ENCODE measurements at places on chromosomes 2 and 18. TPM values are rescaled to one million over a fixed set of nuclear protein-coding genes. Genes with fewer than 3 reads are reported as not detected.

DNA sequence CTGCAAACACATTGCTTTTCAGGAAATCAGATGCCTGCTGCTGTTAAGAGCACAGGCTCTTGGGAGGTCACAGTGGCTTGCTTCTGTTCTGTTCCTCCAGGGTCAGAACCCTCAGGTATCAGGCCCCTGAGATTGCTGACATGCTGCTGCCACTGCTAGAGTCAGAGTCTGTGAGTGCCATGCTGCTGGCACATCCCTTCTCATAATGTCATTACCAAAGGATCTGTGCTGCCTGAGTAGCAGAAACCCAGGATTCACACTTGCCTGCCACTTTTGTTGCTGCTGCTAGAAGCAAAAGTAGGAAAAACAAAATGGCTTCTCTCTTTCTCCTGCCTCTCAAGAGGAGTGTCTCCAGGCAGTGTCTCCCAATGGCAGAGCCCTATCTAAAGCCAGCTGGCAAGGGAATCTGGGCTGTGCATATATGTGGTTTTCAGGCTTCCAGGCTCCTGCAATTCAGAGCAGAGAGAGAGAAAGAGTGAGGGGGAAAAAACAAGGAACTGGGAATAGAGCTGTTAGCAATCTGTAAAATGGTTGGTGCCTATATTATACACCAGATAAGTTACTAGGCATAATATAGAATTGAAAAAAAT is 180.3 kb downstream of the MYCN start:
- no peaks in the 10 kb centered on the region for H3K36me3 ChIP-seq
- H3K4me1 ChIP-seq: no peaks in the 10 kb centered on the region
- no peak overlapping the region for H3K27ac ChIP-seq
- H3K4me3 ChIP-seq: no peak overlapping the region
- no peaks in the 10 kb centered on the region for H3K27me3 ChIP-seq

GRCh38 chr2:212327171-212327809 is 211.3 kb downstream of the ERBB4 start:
- H3K27me3 ChIP-seq: no peaks in the 10 kb centered on the region
- no peak overlapping the region for H3K27ac ChIP-seq
- no peak overlapping the region for H3K4me3 ChIP-seq
- H3K36me3 ChIP-seq: no peaks in the 10 kb centered on the region

DNA sequence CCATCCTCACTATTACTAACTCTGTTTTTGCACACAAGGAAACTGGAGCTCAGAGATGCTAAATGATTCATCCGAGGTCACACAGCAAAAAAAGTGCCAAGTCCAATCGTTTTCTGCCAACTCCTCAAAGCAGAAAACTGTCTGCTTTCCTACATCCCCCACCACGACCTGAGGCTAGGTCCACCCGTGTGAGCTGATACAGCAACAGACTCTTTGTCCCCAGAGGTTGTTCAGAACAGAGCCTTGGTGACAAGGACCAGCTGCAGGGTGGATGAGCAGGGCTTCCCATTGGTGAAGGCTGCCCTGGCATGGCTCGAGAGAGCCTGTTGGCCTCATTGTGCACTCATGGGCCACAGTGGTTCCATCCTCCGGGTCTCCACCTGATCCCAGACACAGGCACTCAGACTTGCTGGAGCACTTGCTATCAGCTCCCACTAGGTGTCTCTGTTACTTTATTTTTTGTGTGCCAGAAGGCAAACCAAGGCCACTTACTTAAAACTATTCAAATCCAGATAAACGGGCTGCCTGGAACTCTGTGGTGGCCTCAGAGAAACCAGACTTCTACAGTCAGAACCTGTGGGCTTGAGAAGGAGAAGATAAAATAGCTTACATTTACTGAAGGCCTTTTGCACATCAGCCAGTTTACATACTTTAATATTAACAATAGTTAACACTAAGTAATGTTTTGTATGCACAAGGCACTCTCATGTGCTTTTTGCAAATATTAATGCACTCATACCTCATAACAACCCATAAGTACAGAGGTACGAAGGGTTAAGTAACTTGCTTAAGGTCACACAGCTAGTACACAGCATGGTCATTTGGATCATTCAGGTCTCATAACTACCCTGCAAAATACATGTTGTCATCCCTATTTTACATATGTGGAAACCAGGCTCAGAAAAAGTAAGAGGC is 62.9 kb upstream of the CTIF start:
- no peak for DNase-seq
- no peak overlapping the region for H3K27ac ChIP-seq
- no peaks in the 10 kb centered on the region for H3K36me3 ChIP-seq
- H3K4me3 ChIP-seq: no peak overlapping the region
- no peaks in the 10 kb centered on the region for H3K27me3 ChIP-seq

- no peak overlapping the region for H3K27ac ChIP-seq
- H3K4me3 ChIP-seq: no peak overlapping the region
- no peak for DNase-seq
Observed at GRCh38 chr18:35030277-35030989, 10.8 kb upstream of the MAPRE2 start.

DNA sequence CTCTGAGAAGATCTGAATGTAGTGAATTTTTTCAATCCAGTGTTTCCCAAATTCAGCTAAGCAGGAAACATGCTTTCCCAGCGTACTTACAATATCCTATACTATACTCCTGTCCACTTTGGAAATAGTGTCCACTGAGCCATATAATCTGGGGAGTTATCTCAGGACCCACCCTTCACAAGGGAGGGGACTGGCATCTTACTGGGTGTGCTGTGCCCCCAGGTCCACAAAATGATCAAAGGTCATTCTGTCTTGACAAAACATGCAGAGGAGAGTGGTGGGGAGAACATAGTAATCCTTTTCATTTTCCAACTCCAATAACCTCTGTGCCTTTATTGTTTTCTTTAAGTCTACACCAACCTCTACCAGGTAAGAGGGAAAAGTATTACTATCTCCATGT is 79.8 kb upstream of the DAPL1 start:
- H3K27me3 ChIP-seq: no peaks in the 10 kb centered on the region
- DNase-seq: no peak
- no peak overlapping the region for H3K4me3 ChIP-seq
- no peaks in the 10 kb centered on the region for H3K4me1 ChIP-seq

DNA sequence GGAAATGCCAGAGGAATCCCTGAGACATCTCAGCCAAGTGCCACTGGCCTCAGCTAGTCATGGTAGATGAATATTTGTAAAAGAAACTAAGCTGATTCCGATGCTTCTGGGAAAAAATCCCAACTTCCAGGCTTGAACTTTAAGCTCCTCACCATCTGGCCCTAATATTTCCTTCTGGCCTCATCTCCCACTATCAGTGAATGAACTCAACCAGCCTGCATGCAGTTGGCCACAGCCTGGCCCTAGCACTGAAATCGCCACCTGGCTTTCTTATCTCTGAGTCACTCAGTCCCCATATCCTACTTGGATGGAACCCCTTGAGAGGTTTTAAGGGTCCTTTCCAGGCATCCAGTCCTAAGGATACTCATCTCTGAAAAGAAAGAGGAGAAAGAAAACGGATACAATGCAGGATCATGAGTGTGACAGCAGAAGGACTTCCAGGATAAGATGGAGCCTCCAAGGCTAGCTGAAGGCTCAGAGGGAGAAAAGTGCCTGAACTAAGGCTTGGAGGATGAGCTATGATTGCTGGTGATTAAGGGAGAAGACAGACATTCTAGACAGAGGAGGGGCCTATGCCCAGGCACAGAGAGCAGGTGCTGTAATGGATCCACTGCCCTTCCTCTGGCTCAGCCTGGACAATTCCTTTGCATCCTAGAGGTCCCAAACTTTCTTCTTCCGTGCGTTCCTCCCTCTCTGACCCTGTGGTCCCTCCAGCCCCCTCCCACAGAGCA is 141.5 kb upstream of the MYCN start:
- no peaks in the 10 kb centered on the region for H3K36me3 ChIP-seq
- H3K27me3 ChIP-seq: peaks cover 4% of the 10 kb centered on the region
- H3K4me3 ChIP-seq: no peak overlapping the region
- no peak overlapping the region for H3K27ac ChIP-seq
- no peaks in the 10 kb centered on the region for H3K4me1 ChIP-seq

GRCh38 chr2:107001062-107001461 is 115.1 kb upstream of the ST6GAL2 start:
- H3K27me3 ChIP-seq: no peaks in the 10 kb centered on the region

DNA sequence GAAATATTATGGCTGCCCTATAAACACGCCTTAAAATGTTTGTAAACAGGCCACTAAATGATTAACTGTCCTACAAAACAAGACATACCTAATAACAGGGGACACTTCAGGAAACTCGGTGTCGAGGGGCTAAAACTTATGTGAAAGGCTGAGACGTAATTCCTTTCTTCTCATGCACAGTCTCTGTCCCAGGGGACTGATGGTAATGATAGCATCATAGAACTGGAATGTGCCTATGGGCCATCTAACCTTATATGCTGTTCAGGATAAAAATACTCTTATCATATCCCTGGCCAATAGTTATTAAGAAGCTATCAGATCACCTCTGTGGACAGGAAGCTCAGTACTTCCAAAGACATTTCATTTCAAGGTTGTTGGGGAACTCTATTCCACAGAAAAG is 252.6 kb upstream of the RASGRP3 start:
- peaks cover 14% of the 10 kb centered on the region for H3K36me3 ChIP-seq
- peaks cover 13% of the 10 kb centered on the region for H3K4me1 ChIP-seq
- no peaks in the 10 kb centered on the region for H3K27me3 ChIP-seq
- H3K27ac ChIP-seq: no peak overlapping the region

DNA sequence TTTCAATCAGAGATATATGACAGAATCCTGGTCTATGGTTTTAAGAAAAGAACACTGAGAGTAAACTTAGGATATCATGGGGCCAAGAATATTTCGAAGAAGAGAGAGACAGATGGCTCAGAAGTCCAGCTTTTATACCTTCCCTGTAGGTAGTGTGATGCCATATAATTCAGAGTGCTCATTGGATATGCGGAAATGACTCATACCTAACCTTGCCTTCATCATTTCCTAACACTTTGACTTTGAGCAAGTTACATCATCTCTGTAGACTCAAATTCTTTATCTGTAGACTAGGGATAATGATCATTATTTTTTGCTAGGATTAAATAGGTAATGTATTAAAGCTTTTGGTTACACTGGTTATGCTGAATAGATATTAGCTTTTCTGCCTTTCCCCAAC is 461.6 kb upstream of the CNTNAP5 start:
- no peak for DNase-seq
- no peaks in the 10 kb centered on the region for H3K27me3 ChIP-seq
- no peak overlapping the region for H3K4me3 ChIP-seq

GRCh38 chr18:76443519-76444445 is 51.3 kb downstream of the ZNF516 start:
- peaks cover 19% of the 10 kb centered on the region for H3K36me3 ChIP-seq
- peak overlapping the region; percentile 89 for H3K27ac ChIP-seq
- peak; percentile 64 for DNase-seq
- H3K4me3 ChIP-seq: no peak overlapping the region
- no peaks in the 10 kb centered on the region for H3K4me1 ChIP-seq

GRCh38 chr2:161332371-161332967 is 24.2 kb downstream of the PSMD14 start:
- no peaks in the 10 kb centered on the region for H3K27me3 ChIP-seq
- no peaks in the 10 kb centered on the region for H3K4me1 ChIP-seq
- H3K36me3 ChIP-seq: no peaks in the 10 kb centered on the region

GRCh38 chr18:60246606-60247005 is 126.0 kb downstream of the MC4R start:
- no peak overlapping the region for H3K27ac ChIP-seq
- no peaks in the 10 kb centered on the region for H3K27me3 ChIP-seq
- H3K36me3 ChIP-seq: no peaks in the 10 kb centered on the region
- H3K4me1 ChIP-seq: no peaks in the 10 kb centered on the region
- H3K4me3 ChIP-seq: no peak overlapping the region
- no peak for DNase-seq

- no peaks in the 10 kb centered on the region for H3K27me3 ChIP-seq
- H3K4me3 ChIP-seq: no peak overlapping the region
- H3K27ac ChIP-seq: peak overlapping the region; percentile 44
- no peak for DNase-seq
- peaks cover 3% of the 10 kb centered on the region for H3K4me1 ChIP-seq
- H3K36me3 ChIP-seq: no peaks in the 10 kb centered on the region
Observed at GRCh38 chr2:55999790-56000189, 76.2 kb upstream of the EFEMP1 start.

DNA sequence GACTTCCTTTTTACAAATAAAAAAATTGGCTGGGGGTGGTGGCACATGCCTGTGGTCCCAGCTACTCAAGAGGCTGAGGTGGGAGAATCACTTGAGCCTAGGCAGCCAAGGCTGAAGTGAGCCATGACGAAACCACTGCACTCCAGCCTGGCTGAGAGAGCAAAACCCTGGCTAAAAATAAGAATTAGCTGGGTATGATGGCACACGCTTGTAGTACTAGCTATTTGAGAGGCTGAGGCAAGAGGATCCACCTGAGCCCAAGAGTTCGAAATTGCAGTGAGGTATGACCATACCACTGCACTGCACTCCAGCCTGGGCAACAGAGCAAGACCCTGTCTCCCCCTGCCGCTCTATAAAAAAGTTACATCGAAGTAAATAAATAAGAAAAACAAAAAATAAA is 33.7 kb downstream of the GFPT1 start:
- no peak overlapping the region for H3K4me3 ChIP-seq
- no peak overlapping the region for H3K27ac ChIP-seq
- peaks cover 4% of the 10 kb centered on the region for H3K36me3 ChIP-seq
- no peaks in the 10 kb centered on the region for H3K27me3 ChIP-seq

- H3K4me3 ChIP-seq: no peak overlapping the region
- no peak for DNase-seq
- H3K36me3 ChIP-seq: peaks cover 66% of the 10 kb centered on the region
Observed at GRCh38 chr2:25265802-25266201, 75.9 kb downstream of the DNMT3A start.

- no peak for DNase-seq
- no peaks in the 10 kb centered on the region for H3K27me3 ChIP-seq
- H3K4me3 ChIP-seq: no peak overlapping the region
- H3K4me1 ChIP-seq: no peaks in the 10 kb centered on the region
- H3K36me3 ChIP-seq: no peaks in the 10 kb centered on the region
- H3K27ac ChIP-seq: no peak overlapping the region
Observed at GRCh38 chr18:11663439-11664029, 25.5 kb upstream of the GNAL start.

GRCh38 chr2:198008230-198008629 is 203.8 kb downstream of the PLCL1 start:
- no peaks in the 10 kb centered on the region for H3K4me1 ChIP-seq

- H3K27ac ChIP-seq: no peak overlapping the region
- DNase-seq: no peak
- H3K4me1 ChIP-seq: no peaks in the 10 kb centered on the region
Observed at GRCh38 chr2:234025891-234026401, 24.6 kb upstream of the SPP2 start.

POMC gene
- total RNA-seq: 21.0 TPM

CAD gene
- 12.8 TPM for total RNA-seq

CENPA gene
- total RNA-seq: not detected

GALR1 gene
- 0.71 TPM for total RNA-seq

FOXD4L1 gene
- total RNA-seq: 0.14 TPM

TRIB2 gene
- total RNA-seq: 43.2 TPM

All from sigmoid colon (tissue), 7 donors.